ENCODE measurements at places on chromosomes 11 and 22. TPM values are rescaled to one million over a fixed set of nuclear protein-coding genes. Genes with fewer than 3 reads are reported as not detected.
A peak's percentile ranks its signal among the peaks of the same experiment; 100 is the strongest.

DNA sequence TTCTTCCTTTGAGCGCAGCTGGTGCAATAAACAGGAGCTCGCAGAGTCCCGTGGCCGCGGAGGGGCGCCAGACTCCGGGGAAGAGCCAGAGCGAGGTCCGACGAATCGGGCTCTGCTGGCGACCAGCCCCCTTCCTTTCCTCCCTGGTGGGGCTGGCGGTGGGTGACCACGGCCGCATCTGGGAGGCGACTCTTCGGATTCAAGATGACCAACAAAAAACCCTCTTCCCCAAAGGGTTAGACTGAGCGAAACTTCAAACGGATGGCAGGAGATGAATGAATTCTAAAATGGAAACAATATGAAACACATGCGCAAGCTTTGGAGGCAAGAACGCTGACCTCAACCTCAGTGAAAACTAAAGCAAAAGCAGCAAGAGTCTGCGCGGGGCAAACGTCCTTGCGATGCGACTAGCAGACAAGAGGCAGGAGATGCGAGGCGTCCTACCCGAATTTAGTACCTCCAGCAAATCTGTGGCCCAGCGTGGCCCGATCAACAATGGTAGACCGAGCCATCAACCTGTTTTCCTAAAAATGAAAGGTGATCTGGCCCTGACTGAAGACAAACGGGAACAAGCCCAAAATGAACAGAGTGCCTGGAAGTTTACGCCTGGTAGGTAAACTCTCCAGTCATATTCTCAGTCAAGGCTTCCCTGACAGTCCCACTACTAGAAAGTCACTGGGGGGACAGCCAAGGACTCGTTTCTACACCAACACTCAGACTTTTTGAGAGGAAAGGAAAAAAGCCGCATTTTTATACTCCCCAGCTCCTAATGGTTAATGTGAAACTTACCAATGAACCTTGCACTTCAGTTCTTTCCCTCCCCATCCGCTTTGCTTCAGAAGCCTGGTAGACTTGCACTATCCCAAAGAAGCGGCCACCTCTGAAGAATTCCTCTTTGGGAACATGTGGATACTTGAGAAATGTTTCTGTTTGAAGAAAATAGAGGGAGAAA lies 11.6 kb downstream of the MMP3 start:
- DNase-seq: no peak

- DNase-seq: no peak
Observed at GRCh38 chr11:85685125-85685819, 723 bp downstream of the CCDC89 start.

DNA sequence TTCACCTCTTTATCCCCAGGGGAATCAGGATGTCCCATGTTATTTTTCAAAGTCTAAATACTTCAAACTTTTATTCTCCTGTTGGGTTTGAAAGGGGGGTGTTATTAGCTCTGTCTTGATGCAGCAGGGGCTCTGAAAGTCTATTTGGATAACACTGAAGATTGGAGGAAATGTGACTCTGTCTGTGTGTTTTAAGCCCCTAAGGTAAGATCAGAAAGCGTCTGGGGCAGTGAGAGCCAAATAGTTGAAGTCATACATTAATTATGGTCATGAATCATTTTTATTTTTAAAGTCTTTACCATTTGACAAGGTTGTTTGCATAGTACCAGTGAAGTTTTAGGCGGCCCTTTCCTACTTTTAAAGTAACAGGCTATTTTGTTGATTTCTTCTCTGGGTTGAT lies 139.0 kb downstream of the UVRAG start:
- no peak for DNase-seq

DNA sequence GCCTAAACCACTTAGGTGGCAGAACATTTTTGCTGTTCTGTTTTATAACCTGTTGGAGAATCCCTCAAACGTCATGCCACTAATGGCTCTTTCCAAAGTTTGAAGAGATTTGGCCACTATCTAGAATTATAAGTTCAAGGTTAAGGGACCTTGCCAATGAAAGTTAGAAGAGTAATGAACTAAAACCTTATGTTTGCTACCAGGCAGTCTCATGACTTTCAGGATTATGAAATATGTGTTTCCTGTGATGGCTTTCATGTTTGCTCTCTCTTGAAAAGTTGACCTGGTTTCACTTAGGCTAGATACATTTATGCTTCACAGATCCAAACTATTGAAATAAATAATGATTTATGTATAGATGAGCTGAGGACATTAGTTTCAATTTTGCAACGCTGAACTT lies 340.0 kb downstream of the LRRC4C start:
- no peak for DNase-seq

- no peak for DNase-seq
Observed at GRCh38 chr11:108220721-108221336, 1.6 kb downstream of the NPAT start.

- DNase-seq: no peak
Observed at GRCh38 chr11:11000579-11001283, 142.9 kb upstream of the ZBED5 start.

GRCh38 chr22:41598081-41598480 lies 8.4 kb upstream of the PMM1 start:
- no peak for DNase-seq

DNA sequence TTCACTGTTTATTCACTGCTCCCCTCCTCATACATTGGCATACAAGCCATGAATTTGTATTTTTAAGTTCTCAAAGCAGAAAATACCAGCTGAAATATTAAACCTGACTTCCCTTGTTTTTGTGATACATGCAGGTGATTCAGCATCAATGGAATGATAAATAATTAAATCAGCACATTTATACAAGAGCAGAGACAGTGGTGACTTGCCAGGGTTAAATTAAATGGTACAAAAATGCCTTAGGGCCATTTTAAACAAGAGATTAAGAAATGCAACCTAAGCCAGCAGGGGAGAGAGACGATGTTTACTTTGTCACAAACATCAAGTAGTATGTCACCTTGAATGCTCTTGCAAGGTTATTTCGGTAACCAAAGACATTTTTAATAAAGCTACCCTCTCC lies 95.9 kb upstream of the DDI1 start:
- no peak for DNase-seq

- DNase-seq: no peak
Observed at GRCh38 chr11:95821640-95822039, 31.3 kb downstream of the CEP57 start.

DNA sequence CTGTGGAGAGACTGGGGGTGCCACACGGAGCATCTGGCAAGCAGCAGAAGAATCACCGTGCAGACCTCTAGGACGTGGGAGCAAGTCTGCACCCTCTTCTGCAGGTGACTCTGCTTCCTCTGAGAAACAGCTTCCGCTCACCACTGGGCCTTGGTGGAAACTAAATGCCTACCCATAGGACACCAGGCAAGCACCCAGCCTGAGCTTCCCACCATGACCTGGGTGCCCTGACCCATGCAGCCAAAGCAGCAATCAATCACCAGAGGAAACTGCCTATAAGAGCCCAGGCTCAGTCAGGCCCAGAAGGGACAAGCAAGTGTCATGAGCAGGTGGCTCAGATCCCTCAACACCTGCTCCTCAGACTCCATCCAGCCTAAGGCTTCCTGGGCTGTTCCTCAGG lies 63.4 kb downstream of the IGLL5 start:
- DNase-seq: no peak

DNA sequence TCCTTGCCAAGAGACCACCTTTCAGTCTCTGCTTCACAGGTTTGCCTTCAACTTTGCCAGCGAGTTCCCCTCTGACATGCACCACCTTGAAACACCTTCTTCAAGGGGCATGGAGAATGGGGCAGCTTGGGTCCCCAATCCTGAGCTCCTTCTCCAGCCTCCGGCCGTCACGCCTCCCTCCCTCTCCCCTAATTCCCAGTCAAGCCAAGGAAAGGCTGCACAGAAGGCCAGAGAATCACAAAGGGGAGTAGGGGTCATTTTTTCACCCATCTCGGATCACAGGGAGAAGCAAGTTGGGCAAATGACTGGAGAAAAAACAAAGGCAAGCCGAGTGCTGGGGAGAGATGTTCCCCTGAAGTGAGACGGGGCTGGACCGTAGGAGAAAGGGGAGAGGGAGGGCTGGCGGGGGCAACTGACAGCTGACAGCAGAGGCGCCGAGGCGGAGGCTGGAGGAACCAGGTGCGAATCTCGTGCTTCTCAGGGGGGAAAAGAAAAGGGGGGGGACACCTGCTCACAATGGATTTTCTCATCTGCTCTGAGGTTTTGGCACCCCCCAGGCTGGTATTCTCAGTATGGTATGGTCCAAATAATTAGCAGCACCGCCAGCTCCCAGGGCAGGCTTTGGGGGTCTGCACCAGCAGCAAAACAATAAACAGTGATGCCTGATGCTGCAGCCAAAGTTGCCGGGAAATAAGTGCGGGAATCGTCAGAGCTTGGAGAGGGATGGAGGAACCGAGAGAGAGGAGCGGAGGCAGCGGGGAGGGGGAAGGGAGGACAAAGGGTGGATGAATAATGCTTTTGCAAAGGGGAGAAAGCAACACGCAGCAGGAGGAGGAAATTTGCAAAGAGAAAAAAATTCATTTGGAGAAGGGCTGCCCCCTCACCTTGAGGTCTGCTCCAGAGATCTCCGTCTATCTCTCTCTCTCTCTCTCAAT lies 644 bp downstream of the YPEL4 start:
- peak; percentile 70 for DNase-seq

DNA sequence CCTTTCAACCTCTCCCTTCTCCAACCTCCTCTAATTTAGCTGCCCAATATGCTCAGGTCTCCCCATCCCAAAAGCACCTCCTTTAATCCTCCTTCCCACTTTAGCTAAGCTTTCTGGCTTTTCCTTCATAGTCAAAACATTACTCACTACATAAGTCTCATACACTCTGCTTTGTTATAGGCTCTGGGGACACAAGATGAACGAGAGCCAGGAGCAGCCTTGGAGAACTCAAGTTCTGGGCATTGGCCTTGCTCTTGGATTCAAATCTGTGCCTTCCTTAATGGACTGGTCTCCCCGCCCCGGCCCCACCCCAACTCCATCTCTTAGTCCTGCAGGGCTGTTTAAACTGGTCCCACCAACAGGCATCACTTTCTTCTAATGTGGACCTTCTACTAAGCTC lies 11.4 kb upstream of the HPX start:
- no peak for DNase-seq

DNA sequence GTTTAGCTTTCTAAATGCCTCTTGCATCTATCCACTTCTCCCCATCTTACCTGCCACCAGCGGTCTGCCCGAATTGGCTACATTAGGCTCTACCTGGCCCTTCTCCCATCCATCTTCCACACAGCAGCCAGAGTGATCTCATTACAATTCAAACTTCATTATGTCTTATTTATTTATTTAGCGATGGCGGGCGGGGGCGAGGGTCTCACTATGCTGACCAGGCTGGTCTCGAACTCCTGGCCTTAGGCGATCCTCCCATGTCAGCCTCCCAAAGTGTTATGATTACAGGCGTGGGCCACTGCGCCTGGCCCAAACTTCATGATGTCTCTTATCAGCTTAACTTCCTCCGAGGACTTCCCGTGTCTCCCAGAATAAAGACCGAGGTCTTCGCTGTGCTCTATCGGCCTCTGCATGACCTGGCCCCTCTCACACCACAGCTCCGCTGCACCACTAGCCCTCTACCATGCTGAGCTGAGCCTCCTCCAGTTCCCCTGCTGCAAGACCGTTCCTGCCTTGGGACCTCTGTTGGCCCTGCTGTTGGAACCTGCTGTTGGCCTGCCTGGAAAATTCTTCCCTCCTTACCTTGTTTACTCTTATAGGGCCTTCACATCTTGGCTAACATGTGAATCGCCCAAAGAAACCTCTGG lies 870 bp upstream of the CTTN start:
- DNase-seq: no peak

DNA sequence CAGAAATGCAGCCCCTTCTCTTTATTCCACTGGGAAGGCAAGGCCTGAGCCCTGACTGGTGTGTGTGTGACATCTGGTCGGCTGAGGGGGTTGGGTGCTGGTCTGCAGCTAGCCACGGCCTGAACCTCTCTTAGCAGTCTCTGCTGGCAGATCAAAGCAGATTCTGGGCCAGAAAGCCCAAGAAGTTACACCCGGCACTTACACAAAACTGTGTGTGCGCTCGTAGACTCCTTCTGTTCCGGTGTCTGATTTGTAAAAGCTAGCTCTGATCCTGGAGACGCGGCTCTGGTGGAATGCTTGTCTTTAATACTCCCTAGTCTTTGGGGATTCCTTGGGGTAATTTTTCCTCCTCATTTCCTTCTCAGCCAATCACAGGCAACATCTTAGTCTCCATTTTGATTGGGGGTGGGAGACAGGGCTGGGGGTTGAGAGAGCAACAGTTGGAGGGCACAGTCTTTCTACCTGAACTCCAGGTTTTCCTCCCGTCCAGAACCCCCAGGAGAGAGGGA lies 5.5 kb downstream of the PKNOX2 start:
- no peak for DNase-seq

DNA sequence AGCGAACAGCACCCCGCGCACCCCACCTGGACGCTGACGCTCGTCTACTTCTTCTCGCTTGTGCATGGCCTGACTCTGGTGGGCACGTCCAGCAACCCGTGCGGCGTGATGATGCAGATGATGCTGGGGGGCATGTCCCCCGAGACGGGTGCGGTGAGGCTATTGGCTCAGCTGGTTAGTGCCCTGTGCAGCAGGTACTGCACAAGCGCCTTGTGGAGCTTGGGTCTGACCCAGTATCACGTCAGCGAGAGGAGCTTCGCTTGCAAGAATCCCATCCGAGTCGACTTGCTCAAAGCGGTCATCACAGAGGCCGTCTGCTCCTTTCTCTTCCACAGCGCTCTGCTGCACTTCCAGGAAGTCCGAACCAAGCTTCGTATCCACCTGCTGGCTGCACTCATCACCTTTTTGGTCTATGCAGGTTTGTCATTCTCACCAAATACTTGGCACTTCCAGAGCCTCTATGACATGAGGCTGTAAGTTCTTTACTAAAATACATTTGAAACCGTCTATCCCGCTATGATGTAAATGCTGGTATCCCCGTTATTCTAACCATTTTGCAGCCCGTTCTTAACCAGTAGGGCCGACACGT lies 535 bp downstream of the AQP11 start:
- peak; percentile 89 for DNase-seq

DNA sequence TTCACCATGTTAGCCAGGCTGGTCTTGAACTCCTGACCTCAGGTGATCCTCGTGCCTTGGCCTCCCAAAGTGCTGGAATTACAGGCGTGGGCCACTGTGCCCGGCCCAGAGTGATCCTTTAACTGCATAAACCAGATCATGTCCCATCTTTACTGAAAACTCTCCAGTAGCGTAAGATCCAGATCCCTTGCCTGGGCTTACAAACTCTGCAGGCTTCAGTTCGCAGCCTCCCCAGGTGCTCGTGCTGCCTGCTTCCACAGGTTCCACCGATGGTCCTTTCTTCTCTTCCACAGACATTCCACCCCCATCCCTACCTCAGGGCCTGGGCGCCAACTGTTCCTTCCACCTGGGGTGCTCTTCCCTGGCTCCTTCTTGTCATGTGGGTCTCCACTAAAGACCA lies 88.8 kb upstream of the SHANK2 start:
- no peak for DNase-seq

- no peak for DNase-seq
Observed at GRCh38 chr11:101516546-101516945, 67.3 kb downstream of the TRPC6 start.

Gene EMSY
- 12.8 TPM for total RNA-seq

Gene TMEM225
- not detected for total RNA-seq

Gene CRYBA4
- total RNA-seq: not detected

Gene MUC6
- total RNA-seq: not detected

Gene SYNGR1
- 48.0 TPM for total RNA-seq

Gene XNDC1N
- 10.1 TPM for total RNA-seq

Gene TPCN2
- 17.2 TPM for total RNA-seq

Gene CRKL
- total RNA-seq: 33.9 TPM

Data from G401 (cell line).